ENCODE measurements at places on chromosomes 4 and X. TPM values are rescaled to one million over a fixed set of nuclear protein-coding genes. Genes with fewer than 3 reads are reported as not detected.

Gene PRRG3
- total RNA-seq, result not detected

DNA sequence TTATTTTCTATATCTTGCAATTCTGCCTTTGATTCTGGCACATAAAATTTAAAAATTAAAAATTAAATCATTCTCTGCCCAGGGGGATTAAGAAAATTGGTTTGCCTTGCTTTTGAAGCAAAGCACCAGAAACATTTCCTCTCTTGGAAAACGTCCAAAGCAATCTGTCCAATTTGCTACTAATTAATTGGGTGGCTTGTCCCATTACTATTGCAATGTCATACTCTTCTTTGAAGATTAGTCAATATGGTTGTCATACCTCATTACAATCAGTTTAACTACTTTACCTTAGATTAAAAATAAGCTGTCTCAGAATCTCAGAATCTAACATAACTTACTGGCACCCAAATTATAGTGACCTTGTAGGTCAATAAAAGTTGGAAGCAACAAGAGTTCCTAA, 208.8 kb downstream of the TMA16 start:
- DNase-seq, result no peak

GRCh38 chr4:165209796-165210195, 2.4 kb downstream of the KLHL2 start:
- no peak for DNase-seq

GRCh38 chr4:146098978-146099377, 76.5 kb upstream of the LSM6 start:
- no peak for DNase-seq

DNA sequence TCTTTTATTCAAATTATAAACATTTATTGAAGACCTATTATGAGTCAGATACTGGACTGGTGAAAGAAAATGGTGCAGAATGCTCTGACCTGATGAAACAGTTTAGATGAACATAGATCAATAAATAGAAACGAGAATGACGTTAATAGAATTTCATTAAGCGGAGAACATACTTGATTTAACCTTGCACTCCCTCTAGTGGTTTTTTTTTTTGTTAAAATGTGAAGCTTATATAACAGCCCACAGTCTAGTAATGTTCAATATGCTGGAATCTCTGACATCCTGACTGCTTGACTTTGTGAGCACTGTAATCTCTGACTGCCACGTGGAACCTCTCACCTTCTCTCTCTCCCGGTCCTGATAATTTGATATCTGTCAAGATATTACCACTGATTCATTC, 32.3 kb downstream of the HDAC8 start:
- peak; percentile 50 for DNase-seq

DNA sequence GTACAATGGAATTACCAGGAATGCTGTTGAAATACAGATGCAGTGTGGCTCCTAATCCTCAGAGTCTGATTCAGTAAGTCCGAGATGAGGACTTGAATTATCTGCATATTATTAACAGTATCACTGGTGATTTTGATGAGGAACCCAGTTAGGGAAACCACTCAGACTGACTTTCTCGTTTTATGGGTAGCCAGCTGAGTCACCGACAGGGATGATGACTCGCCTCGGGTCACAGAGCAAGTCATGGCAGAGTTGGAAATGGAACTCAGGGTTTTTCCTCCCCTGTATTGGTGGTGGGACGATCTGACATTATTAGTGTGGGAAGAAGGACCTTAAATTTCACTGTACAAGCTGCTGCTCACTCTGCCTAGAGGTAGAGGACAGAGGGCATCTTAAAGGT, 51.3 kb downstream of the RTL9 start:
- DNase-seq, result peak; percentile 28

GRCh38 chr4:172666711-172667368, 501.8 kb upstream of the GALNT7 start:
- no peak for DNase-seq

GRCh38 chrX:54819201-54819600, 11.7 kb downstream of the MAGED2 start:
- DNase-seq, result no peak

DNA sequence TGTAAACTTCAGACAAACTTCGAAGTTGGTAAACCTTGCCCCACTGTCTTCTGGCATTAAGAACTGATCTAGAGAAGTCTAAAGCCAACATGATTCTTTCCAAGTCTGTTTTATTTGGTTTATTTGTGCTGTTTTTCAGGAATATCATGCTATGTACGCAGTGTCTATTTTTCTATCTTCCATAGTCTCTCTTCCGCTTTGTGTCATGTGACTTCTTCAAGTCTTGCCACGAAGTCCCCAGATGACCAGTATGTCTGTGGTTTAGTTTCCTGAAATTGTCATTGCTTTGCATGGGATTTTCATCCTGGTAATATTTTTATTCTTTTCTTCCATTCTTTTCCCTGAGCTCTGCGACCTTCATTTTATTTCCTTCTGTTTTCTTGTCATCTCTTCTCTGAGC, 15.1 kb downstream of the PNMA6E start:
- no peak for DNase-seq

Gene ZDHHC15
- under 0.01 TPM for total RNA-seq

DNA sequence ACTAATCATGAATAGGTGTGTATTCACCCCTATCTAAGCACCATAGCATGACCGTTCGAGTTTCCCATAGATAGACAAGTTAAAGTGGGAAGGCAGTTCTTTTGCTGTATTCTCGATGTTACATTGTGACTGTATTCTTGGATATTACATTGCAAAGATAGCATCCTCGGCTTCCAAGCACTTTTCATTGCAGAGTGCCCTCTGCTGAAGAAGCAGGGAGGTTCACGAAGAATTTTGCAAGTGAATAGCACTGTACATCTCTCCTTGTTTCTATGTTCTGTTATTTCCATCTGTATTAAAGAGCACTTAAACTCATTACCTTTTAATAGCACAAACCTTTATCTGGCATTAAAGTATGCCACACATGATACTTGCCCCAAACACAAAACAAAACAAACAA, 426.7 kb upstream of the ARX start:
- no peak for DNase-seq

GRCh38 chrX:64330284-64330683, 65.0 kb downstream of the MTMR8 start:
- DNase-seq, result no peak

All from dermis blood vessel endothelial cell (primary cell).